ENCODE measurements at places on chromosomes 1 and 21.

DNA sequence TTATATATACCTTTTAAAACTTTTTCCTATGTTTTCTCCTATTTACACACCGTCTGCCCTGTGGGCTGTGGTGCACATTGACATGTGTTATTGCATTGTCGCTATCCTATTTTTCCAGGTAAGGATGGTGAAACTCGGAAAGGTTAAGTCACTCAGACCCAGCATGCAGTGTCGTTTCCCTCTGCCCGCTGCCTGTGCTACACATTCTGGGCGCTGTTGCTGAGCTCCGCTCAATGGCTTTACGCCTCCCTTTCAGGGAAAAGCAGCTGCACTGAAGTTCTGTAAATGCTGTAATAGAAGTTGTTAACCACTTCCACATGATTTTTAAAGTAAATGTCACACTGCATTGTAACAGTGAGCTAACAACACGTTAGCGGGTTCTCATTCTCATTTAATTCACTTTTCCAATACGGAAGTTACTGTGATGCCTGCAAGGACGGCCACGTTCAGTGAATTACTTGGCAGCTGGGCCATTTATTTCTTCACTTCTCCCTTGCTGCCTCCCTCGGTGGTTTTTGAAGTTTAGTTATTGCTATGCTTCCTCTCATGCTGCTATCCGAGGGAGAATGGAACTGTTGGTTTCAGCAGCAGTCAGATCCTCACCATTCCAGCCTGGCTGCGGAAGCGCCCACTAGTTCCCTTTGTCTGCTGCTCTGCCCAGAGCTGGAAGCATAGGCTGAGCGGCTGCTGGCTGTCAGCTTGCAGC lies 288.7 kb downstream of the SPATA17 start:
- no peak for DNase-seq

GRCh38 chr1:107142666-107143065 lies 1.8 kb downstream of the NTNG1 start:
- no peak for DNase-seq

DNA sequence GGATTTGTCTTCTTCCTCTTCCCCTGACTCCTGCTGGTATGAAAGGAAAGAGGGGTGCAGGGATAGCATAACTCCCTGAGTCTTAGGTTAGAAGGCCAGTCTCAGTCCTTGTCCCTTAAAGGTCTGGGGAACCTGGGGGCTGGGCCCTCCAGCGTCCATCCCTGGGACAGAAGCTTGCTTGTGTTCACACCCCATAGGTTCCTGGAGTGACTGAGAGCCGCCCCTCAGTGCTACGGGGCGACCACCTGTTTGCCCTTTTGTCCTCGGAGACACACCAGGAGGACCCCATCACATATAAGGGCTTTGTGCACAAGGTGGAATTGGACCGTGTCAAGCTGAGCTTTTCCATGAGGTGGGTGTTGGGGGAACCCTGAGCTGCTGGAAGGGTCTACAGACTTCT lies 13.1 kb downstream of the RHOC start:
- peak; percentile 12 for DNase-seq

DNA sequence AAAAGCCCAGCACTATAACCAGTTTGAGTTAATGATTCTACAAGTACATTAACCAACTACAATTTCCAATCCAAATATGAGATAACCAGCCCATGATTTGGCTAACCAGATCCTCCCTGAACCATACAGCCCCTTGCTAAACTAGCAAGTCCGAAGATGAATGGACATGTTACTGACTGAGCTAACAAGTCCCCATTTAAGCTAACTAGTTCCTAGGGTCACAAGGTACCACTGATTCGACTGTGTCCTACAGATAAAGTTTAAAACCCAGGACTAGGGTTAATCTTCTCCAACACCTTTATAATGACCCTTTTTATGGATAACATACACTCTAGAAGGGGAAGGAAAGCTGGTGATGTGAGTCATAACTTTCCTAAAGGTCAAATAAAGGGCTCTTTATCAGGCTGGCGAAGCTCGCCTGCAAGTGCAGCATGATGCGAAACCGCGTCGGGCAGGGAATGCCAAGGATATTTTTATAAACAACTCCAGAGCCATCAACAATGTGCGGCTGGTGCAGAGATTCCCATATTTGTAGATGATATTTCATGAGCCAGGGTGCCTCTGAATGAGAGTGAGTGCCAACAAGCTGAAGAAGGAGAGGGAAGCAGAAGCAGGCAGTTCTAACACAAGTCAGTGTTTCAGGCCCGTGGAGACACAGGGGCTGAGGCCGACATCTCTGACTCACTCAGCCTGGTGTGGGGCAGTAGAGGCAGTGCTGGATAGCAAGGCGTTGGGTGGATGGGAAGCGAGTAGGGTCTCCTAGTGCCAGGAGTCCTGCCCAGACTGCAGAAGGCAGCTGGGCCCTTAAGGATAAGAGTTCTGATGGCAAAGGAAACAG lies 75.6 kb upstream of the ROR1 start:
- no peak for DNase-seq

DNA sequence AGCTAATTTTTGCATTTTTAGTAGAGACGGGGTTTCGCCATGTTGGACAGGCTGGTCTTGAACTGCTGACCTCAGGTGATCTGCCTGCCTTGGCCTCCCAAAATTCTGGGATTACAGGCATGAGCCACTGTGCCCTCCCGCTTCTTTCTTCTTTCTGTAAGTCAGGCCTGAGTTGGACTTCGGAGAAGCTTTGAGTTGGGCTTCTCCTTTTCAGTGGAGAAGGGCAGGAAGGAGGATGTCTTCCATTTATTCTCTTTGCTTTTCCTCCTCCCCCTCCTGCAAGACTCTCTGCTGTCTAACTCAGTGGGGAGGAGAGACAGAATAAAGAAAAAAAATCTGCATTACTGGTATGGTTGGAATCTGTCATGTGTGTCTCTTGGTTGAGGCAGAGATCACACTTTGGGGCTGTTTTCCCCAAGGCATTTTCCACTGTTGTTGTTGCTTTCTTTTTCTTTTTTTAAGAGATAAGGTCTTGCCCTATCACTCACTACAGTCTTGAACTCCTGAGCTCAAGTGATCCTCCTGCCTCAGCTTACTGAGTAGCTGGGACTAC lies 13.2 kb upstream of the DEGS1 start:
- DNase-seq: no peak

GRCh38 chr1:67209521-67209920 lies 43.3 kb downstream of the IL23R start:
- no peak for DNase-seq

DNA sequence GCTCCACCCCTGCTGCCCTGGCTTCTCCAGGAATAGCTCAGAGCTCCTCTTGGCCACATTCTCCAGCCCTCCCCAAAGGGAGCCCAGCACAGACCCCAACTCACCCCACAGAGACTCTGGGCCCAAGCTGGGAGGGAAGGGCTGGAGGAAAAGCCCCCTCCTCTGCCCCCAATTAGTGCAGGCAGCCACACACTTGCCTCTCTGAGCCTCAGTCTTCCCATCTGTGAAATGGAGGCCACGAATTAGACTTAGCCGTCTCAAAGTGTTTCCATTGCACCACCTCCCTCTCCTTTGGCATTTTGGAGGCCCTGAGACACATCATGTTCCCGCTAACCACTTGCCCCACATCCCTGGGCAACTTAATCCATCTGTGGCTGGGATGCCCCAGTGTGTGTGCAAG lies 108.0 kb downstream of the PAX7 start:
- no peak for DNase-seq

DNA sequence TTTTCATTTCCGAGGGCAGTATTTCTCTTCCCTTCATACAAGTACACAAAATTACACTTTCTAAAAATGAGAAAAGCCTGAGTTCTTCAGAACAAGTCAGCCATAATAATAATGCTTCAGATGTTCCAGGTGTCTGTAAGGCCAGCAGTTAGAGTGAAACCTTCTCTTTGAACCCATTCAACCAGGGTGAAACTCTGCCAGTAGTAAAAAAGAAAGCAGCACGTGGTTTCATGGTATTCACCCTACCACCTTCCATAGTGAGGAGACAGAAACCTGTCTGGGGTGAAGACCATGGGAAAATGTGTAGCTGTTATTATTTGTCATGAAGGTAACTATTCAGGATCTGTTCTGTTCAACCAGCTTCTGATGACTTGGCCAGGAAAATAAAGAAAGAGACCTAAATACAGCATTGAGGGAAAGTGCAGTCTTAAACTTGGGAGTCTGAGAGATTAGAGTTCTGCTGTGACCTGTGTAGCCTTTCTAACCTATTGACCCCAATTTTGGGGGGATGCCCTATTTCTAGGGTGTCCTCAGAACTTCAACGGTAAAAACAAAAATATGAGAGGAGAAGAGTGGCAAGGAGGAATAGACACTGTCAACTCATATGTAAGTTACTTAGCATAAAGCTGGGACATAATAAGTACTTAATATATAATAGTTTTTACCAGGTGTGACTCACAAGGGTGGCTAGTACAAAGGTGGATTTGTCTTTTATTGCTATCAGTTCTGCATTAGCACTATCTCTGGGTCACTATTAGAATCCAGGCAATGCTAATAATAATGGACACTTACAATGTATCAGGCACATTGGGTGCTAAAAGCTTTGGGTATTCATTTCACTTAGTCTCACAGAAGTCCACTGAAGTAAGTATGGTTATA lies 70.0 kb upstream of the TNFSF4 start:
- no peak for DNase-seq

DNA sequence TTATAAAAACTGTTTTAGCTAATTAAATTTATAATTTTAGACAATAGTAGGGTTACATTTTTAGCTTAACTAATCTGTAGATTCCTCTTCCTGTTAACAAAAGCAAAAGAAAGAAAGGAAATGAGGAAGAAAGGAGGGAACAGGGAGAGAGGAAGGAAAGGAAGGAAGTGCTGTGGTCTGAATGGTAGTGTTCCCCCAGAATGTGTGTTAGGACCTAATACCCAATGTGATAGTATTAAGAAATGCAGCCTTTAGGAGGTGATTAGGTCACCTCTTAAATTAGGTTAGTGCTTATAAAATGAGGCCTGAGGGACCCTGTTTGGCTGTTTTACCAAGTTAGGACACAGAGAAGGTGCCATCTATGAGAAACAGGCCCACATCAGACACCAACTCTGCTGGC lies 136.9 kb upstream of the SAMSN1 start:
- no peak for DNase-seq

- no peak for DNase-seq
Measured at GRCh38 chr1:61132176-61132638, 49.8 kb downstream of the NFIA start.

DNA sequence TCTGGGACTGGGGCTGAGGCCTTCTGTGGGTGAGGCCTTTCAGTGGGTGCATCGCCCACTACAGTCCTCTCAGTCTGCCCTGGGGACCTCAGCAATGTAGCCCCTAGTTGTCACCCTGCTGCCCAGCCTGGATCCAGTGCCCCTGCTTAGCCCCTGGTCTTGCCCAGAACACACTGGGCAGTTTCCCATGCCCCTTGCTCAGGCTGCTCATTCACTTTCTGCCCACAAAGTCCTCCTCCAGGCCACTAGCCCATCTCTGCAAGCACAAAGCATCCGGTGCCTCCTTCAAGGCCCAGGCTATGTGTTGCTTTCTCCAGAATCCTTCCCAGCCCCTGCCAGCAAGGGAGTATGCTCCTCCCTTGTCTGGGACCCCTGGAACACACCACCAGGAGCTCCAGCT lies 5.4 kb upstream of the ADORA1 start:
- DNase-seq: no peak

DNA sequence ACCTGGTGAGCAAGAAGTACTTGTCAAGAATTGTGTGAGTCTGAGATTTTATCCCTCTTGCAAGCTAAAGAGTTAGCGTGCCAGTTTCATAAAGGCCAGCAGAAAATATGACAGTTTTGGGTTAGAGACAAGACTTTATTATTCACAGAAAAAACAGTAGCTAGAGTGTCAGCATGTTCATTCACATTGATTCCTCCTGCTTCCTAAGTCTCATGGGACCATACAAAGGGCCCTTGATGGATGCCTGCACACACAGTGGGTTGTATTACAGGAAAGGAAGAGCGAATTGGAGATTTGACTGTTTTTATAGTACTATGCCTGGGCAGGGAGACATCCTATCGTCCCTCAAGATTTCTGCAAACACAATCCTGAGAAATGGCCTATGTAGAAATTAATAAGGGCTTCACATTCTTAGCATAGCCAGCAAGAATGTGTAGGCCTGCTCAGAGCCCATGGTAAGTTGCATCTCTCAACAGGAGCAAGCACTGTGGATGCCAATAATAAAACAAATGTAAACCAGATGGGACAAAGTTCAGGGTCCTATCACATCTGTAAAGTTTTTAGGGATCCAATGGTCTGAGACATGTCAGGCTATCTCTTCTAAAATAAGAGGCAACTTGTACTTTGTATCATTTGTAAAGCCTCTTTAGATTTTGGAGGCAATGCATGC lies 4.0 kb upstream of the ASPM start:
- no peak for DNase-seq

- no peak for DNase-seq
Measured at GRCh38 chr1:52925571-52926005, 1.5 kb upstream of the SCP2 start.

GRCh38 chr1:169024800-169025271 lies 81.7 kb upstream of the ATP1B1 start:
- DNase-seq: no peak

DNA sequence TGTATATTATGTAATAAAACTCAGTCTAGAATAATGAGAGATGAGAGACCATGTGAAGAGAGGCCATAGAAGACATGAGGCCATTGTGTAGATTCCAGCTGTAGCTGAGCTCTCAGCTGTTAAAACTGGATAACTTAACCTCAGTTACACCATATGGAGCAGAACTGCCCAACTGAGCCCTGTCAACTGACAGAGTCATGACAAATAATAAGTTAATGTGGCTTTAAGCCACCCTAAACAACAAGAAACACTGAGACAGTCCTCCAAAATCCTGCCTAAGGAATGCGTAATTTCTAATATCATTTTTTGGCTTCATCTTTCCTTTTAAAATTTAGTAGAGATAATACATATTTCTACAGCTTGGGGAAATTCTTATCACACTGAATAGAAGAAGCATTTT lies 580.0 kb upstream of the RGS18 start:
- no peak for DNase-seq

- DNase-seq: peak; percentile 92
Measured at GRCh38 chr1:154607609-154608396, at the start of gene ADAR. Gene ADAR (minus strand): TSS chr1:154608186. CDS start chr1:154608006, 180 bp downstream.

DNA sequence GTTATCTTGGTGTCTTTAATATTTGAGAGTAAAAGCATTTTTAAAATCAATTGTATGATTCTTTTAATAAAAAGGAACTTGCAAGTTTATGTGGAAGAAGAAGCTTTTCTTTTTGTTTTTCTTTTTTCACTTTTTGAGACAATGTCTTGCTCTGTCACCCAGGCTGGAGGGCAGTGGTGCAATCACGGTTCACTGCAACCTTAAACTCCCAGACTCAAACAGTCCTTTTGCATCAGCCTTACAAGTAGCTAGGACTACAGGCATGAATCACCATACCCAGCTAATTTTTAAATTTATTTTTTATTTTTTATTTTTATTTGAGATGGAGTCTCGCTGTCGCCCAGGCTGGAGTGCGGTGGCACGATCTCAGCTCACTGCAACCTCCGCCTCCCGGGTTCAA lies 34.1 kb downstream of the CMPK1 start:
- no peak for DNase-seq

DNA sequence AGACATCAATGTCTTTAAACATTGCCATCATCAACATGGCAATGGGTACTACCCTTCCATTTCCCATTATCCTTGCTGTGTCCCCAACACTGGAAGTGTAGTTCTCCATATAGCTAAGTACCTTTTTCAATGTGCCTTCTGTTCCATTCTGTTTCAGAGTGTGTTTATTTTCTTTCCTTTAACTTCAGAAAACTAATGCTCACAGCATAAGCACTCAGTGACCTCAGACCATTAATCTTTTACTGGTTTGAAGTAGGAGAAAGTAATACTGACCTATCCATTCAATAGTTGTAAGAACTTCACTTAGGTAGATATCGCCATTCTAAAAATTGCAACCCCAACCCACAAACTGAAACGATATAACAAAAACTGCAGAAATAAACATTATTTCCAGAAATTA lies 37.8 kb downstream of the KCNJ15 start:
- DNase-seq: no peak

Measured in stimulated activated CD8-positive, alpha-beta memory T cell treated with anti-CD3 and anti-CD28 coated beads, Interleukin-4, amount 100 ng/mL, for 48 hours (primary cell).